H9 (cell line): ENCODE measurements at places on chromosomes 5 and 9. TPM values are rescaled to one million over a fixed set of nuclear protein-coding genes. Genes with fewer than 3 reads are reported as not detected.
A peak's percentile ranks its signal among the peaks of the same experiment; 100 is the strongest.

Gene ECM2
- total RNA-seq: not detected in 2 replicates

Gene ZCCHC9
- total RNA-seq: 32.2 and 32.4 TPM in 2 replicates

Gene FBN2
- total RNA-seq: 8.1 and 8.3 TPM in 2 replicates

Gene HCN1
- 2.9 and 4.6 TPM in 2 replicates for total RNA-seq

Gene BARX1
- 1.2 TPM in 2 replicates for total RNA-seq

Gene TMEM252
- not detected in 2 replicates for total RNA-seq

Gene GPR151
- not detected in 2 replicates for total RNA-seq

Gene CNOT6
- total RNA-seq: 41.7 and 45.0 TPM in 2 replicates

Gene DMRT2
- total RNA-seq: not detected in 2 replicates

DNA sequence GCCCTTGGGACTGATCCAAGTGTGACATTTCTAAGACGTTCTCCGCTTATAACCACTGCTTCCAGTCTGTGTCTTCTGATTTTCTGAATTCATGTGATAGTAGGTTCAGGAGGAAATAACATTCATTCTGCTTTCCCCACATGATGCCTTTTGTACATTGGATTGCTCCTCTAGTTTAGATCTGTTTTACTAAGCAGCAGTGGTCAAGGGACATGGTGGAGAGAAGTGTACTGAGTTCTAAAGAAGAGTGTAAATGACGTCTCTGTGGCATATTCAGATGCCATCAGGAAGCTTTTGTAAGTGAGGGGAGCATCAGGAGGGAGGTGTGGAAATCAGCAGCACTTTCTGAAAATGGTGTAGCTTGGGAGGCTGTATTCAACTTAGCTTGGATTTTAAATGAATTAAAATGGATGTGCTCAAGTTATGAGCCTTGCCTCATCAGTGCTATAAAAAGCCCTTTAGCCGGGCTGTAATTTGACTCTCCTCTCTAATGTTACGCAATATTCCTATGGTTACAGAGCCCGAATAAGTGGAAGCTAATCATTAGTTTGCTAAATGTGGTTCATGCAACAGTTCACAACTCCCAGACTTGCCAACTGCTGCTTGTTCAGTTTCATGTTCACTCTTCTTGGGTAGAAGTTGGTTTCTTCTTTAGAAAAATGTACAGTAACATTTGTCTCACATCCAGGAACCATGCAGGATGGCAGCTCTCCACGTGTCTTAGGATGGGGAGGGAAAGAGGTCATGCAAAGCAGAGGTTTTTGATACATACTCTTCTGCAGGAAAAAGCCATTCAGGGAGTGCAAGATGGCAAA is 281.3 kb downstream of the ARHGAP26 start:
- H3K4me3 ChIP-seq: no peak overlapping the region
- no peak for DNase-seq

GRCh38 chr5:128778474-128778873 is 186.8 kb upstream of the SLC27A6 start:
- H3K36me3 ChIP-seq: no peaks in the 10 kb centered on the region
- peaks cover 4% of the 10 kb centered on the region; the same call in 1 of the 2 replicates for H3K4me1 ChIP-seq
- no peak for DNase-seq
- H3K27me3 ChIP-seq: no peaks in the 10 kb centered on the region

- H3K4me3 ChIP-seq: no peak overlapping the region
- H3K4me1 ChIP-seq: peaks cover 9% of the 10 kb centered on the region; the same call in 1 of the 2 replicates
- DNase-seq: no peak
Observed at GRCh38 chr5:160175438-160176218, 53.7 kb upstream of the FABP6 start.

- H3K4me3 ChIP-seq: no peak overlapping the region
- H3K4me1 ChIP-seq: peaks cover 14% of the 10 kb centered on the region
- peaks cover 17% of the 10 kb centered on the region for H3K36me3 ChIP-seq
- no peak overlapping the region for H3K27ac ChIP-seq
- H3K27me3 ChIP-seq: no peaks in the 10 kb centered on the region; the same call in 1 of the 2 replicates
- no peak for DNase-seq
Observed at GRCh38 chr5:139690064-139690802, 42.1 kb downstream of the CXXC5 start.

- DNase-seq: no peak
- H3K4me1 ChIP-seq: peaks cover 18% of the 10 kb centered on the region; the same call in 1 of the 2 replicates
- no peak overlapping the region for H3K27ac ChIP-seq
- no peak overlapping the region for H3K4me3 ChIP-seq
- H3K27me3 ChIP-seq: no peaks in the 10 kb centered on the region; the same call in 1 of the 2 replicates
Observed at GRCh38 chr9:27350382-27350976, 53.5 kb upstream of the EQTN start.

GRCh38 chr9:127415141-127415540 is 9.0 kb upstream of the ZNF79 start:
- no peaks in the 10 kb centered on the region for H3K36me3 ChIP-seq
- no peaks in the 10 kb centered on the region; the same call in 1 of the 2 replicates for H3K4me1 ChIP-seq
- no peak for DNase-seq
- H3K4me3 ChIP-seq: no peak overlapping the region
- H3K27me3 ChIP-seq: no peaks in the 10 kb centered on the region
- no peak overlapping the region for H3K27ac ChIP-seq

DNA sequence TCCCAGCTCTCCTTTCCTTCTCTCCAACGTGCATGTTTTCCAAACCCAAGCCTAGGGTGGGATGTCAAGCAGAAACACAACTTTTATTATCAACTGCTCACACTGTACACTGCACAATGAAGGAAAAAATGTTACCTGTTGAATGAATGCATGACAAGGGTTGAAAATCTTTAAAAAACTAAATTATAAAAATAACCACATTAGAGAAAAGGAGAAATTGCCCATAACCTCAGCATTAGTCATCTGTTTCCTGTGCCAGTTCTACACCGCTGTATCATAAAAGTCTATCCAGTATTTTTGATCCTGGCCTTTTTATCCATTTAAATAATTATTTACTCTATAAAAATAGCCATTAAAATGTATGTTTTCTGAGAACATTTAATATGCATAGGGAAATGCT is 101.1 kb downstream of the APBA1 start:
- H3K36me3 ChIP-seq: no peaks in the 10 kb centered on the region
- H3K27me3 ChIP-seq: no peaks in the 10 kb centered on the region
- DNase-seq: no peak
- no peaks in the 10 kb centered on the region; the same call in 1 of the 2 replicates for H3K4me1 ChIP-seq

DNA sequence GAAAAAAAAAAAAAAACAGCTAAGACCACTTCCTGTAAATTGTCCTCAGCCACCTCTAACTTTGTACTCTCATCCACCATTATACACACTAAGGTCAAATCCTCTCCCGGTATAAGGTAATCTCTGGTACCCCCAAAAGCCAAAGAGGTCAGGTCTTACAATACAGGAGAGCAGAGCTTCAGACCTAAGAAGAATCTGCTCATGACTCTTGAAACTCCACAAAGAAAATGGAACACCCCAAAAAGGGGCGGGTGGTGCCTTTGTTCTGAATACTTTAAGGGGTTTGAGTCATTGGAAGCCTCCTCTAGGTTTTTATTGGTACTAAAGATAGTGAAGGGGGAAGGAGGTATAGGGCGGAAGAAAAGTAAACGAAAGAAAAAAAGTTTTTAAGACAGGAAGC is 69.8 kb downstream of the COL15A1 start:
- H3K27me3 ChIP-seq: no peaks in the 10 kb centered on the region
- no peak for DNase-seq
- H3K4me1 ChIP-seq: no peaks in the 10 kb centered on the region
- no peak overlapping the region for H3K27ac ChIP-seq
- H3K4me3 ChIP-seq: no peak overlapping the region

DNA sequence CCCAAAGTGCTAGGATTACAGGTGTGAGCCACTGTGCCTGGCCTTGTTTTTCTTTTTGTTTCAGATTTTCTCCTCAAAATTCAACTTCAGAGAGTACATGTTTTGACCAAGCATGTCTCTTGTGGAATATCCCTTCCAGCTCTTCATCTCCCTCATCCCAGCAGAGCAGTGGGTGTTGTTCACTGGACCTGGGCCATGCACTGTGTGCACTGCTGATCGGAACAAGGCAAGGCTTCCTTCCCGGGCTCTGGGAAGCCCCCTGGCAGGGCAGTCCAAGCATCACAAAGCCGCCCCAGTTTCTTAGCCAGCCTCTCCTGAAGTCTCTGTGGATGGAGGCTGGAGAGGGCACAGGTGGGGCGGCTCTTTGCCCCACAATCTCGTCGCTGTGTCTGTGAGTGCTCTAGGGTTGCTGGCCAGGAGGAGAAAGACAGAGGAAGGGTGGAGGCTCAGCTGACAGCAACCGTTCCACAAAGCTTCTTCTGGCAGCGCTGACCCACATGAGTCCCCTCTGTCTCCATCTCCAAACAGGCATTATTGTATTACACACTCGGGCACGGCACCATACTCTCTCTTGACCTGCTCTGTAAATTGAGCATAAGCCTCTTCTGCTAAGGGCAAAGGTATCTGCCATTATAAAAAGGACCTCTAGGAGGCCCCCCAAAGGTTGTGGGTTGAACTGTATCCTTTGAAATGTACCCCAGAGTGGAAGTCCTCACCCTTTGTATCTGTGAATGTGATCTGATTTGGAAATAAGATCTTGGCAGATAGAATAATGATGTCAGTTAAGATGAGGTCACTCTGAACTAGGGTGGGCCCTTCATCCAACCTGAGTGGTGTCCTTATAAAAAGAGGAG is 89.6 kb downstream of the TARS1 start:
- DNase-seq: peak; percentile 33
- H3K4me1 ChIP-seq: no peaks in the 10 kb centered on the region
- H3K36me3 ChIP-seq: peaks cover 2% of the 10 kb centered on the region; the same call in 1 of the 2 replicates
- no peaks in the 10 kb centered on the region for H3K27me3 ChIP-seq

GRCh38 chr5:179986328-179986727 is 78.6 kb upstream of the TBC1D9B start:
- H3K27ac ChIP-seq: no peak overlapping the region
- no peaks in the 10 kb centered on the region for H3K4me1 ChIP-seq
- DNase-seq: no peak
- H3K36me3 ChIP-seq: peaks cover 27% of the 10 kb centered on the region
- H3K27me3 ChIP-seq: no peaks in the 10 kb centered on the region
- H3K4me3 ChIP-seq: no peak overlapping the region

- no peaks in the 10 kb centered on the region; the same call in 2 of the 3 replicates for H3K36me3 ChIP-seq
- no peak overlapping the region for H3K27ac ChIP-seq
- H3K4me3 ChIP-seq: no peak overlapping the region
- H3K4me1 ChIP-seq: no peaks in the 10 kb centered on the region
- DNase-seq: no peak
Observed at GRCh38 chr5:57445006-57445704, 37.5 kb downstream of the ACTBL2 start.

DNA sequence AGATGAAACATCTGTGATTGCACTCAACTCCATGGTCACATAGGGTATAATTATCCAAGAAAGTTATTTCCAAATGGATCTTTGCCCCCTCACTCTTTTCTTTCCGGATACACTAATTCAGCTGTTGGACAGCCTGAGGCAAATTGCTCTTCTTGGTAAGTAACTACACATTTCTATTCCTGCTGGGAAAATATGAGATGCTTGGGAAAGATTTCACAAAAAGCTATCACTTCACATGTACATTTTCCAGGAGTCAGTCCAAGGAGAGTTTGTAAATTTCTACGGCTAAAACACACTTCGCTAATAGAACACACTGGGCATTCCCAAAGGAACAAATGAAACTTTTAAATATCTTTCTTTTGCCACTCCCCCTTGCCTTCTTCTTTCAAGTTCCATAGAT is 123.0 kb upstream of the GRIA1 start:
- no peak overlapping the region for H3K4me3 ChIP-seq
- no peaks in the 10 kb centered on the region for H3K27me3 ChIP-seq
- 0 out of 2 replicates have a peak, but pooled peaks cover 4% of the 10 kb centered on the region for H3K36me3 ChIP-seq
- no peak overlapping the region for H3K27ac ChIP-seq
- no peak for DNase-seq
- H3K4me1 ChIP-seq: no peaks in the 10 kb centered on the region

GRCh38 chr9:120778758-120779157 is 14.5 kb downstream of the FBXW2 start:
- peaks cover 47% of the 10 kb centered on the region for H3K36me3 ChIP-seq
- H3K4me3 ChIP-seq: no peak overlapping the region
- H3K4me1 ChIP-seq: no peaks in the 10 kb centered on the region
- no peaks in the 10 kb centered on the region for H3K27me3 ChIP-seq
- H3K27ac ChIP-seq: no peak overlapping the region
- DNase-seq: no peak

DNA sequence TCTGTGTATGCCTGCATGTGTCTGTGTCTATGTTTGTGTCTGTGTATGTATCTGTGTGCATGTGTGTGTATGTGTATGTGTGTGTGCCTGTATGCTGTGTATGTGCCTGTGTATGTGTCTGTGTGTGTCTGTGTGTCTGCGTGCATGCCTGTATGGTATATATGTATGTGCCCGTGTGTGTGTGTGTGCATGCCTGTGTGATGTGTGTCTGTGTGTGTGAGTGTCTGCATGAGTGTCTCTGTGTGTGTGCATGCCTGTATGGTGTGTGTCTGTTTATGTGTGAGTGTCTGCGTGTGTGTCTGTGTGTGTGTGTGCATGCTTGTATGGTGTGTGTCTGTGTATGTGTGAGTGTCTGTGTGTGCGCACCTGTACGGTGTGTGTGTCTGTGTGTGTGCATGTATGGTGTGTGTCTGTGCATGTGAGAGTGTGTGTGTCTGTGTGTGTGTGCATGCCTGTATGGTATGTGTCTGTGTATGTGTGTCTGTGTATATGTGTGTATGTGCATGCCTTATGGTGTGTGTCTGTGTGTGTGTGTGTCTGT is 137.1 kb upstream of the IRX2 start:
- H3K27ac ChIP-seq: no peak overlapping the region
- no peaks in the 10 kb centered on the region for H3K4me1 ChIP-seq
- H3K36me3 ChIP-seq: no peaks in the 10 kb centered on the region; the same call in 1 of the 3 replicates
- no peak overlapping the region for H3K4me3 ChIP-seq

DNA sequence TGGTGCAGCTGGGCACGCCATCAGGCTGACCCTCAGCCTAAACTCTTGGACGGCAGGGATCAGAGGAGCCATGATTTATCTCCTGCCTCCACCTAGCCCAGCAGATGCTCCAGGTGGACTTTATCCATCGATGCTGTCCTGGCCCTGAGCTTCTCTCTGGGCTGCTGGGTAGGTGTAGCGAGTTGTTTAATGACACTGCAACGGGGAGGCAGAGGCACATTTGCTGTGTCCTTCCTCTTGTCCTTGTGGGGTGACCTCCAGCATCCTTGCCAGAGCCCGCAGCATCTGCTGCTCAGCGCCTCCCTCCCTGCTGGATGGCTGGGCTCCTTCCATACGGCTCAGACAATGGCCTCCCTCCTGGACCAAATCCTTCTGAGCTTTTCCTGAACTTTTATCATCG is 103.1 kb upstream of the IRX4 start:
- no peak overlapping the region for H3K27ac ChIP-seq
- H3K27me3 ChIP-seq: no peaks in the 10 kb centered on the region; the same call in 1 of the 2 replicates
- H3K4me3 ChIP-seq: no peak overlapping the region
- H3K4me1 ChIP-seq: no peaks in the 10 kb centered on the region
- H3K36me3 ChIP-seq: no peaks in the 10 kb centered on the region

DNA sequence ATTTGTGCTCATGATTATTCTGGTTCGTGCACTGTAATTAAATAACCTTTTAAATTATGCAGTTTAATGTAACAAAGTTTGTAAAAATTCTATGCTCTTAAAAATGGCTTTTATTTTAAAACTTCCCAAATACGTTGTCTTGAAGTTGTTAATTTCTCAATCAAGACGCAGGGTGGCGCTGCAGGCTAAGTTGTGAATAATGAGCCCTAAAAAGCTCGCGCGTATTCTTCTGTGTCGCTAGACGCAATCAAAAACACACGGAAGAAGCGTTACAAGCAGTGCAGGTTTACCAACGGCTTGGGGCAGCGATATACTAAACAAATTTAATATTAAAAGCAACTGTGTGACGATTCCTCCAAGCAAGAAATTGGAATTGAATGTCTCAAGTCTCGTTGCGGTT is at the start of gene PCDHB4:
PCDHB4 (plus strand) TSS at position 256 of the 400 bp plus-strand sequence. CDS start 181 bp downstream, outside the sequence.
- H3K27me3 ChIP-seq: no peaks in the 10 kb centered on the region
- H3K36me3 ChIP-seq: peaks cover 27% of the 10 kb centered on the region
- no peaks in the 10 kb centered on the region for H3K4me1 ChIP-seq
- peak; percentile 51 for DNase-seq
- H3K27ac ChIP-seq: no peak within 1 kb of the TSS
- H3K4me3 ChIP-seq: peak within 1 kb of the TSS; percentile 34; the same call in 1 of the 2 replicates

- H3K27ac ChIP-seq: no peak overlapping the region
- peaks cover 5% of the 10 kb centered on the region; the same call in 1 of the 2 replicates for H3K4me1 ChIP-seq
- H3K27me3 ChIP-seq: no peaks in the 10 kb centered on the region
- peaks cover 4% of the 10 kb centered on the region for H3K36me3 ChIP-seq
- H3K4me3 ChIP-seq: peak overlapping the region; percentile 58
Observed at GRCh38 chr9:137068539-137069507, 1.5 kb downstream of the SAPCD2 start.
